ENCODE measurements at places on chromosomes 4 and X. TPM values are rescaled to one million over a fixed set of nuclear protein-coding genes. Genes with fewer than 3 reads are reported as not detected.

Gene TBX22
- not detected for total RNA-seq

Gene DGAT2L6
- not detected for total RNA-seq

Gene MMRN1
- total RNA-seq, result 33.5 TPM

Gene FHL1
- total RNA-seq, result 40.2 TPM

Gene SCML1
- 11.2 TPM for total RNA-seq

Gene SPANXA2
- total RNA-seq, result not detected

Gene CENPVL2
- not detected for total RNA-seq

Gene CYSLTR1
- total RNA-seq, result 4.9 TPM

Gene ACE2
- 6.2 TPM for total RNA-seq

Gene ACOT9
- 6.3 TPM for total RNA-seq

Gene NIPAL1
- total RNA-seq, result 1.0 TPM

Gene MSX1
- 7.6 TPM for total RNA-seq

Gene ZNF630
- 4.2 TPM for total RNA-seq

Gene DAPP1
- 1.3 TPM for total RNA-seq

Gene PDCL2
- total RNA-seq, result not detected

Gene SAP30
- 10.6 TPM for total RNA-seq

Gene PTTG2
- total RNA-seq, result 9.2 TPM

Gene F8A2
- 7.6 TPM for total RNA-seq

Gene FGF16
- not detected for total RNA-seq

Gene APLN
- total RNA-seq, result not detected

Gene FGFR3
- total RNA-seq, result 196 TPM

Gene GAGE1
- total RNA-seq, result not detected

Gene APELA
- not detected for total RNA-seq

Gene ZNF157
- 0.26 TPM for total RNA-seq

Gene STBD1
- total RNA-seq, result 6.6 TPM

Gene DGKQ
- 13.2 TPM for total RNA-seq

Gene NXT2
- 9.3 TPM for total RNA-seq

Gene SHOX
- not detected for total RNA-seq

Gene PLAC1
- total RNA-seq, result not detected

Gene SEC31A
- 215 TPM for total RNA-seq

Gene STOX2
- total RNA-seq, result 15.8 TPM

Gene HELT
- total RNA-seq, result not detected

Gene S100G
- not detected for total RNA-seq

Gene CT45A3
- total RNA-seq, result not detected

Gene GPR34
- 4.9 TPM for total RNA-seq

Gene PCDH18
- total RNA-seq, result 3.9 TPM

Gene PTPN13
- 9.1 TPM for total RNA-seq

Gene F8A3
- total RNA-seq, result not detected

Gene HSFX4
- not detected for total RNA-seq

Gene TSPAN7
- 18.8 TPM for total RNA-seq

Gene GRIA3
- 0.52 TPM for total RNA-seq

Gene CDKN2AIP
- total RNA-seq, result 20.4 TPM

Gene KCTD8
- total RNA-seq, result 0.26 TPM

Gene XKRX
- total RNA-seq, result not detected

Gene LPAR4
- total RNA-seq, result not detected

Gene ZCCHC12
- not detected for total RNA-seq

Gene GRIA2
- 1.0 TPM for total RNA-seq

Gene SCML2
- 2.3 TPM for total RNA-seq

Gene IL13RA1
- total RNA-seq, result 15.2 TPM

Gene PF4V1
- total RNA-seq, result not detected

Gene VBP1
- 10.5 TPM for total RNA-seq

Gene GAGE12F
- total RNA-seq, result not detected

Gene EMCN
- total RNA-seq, result 3.4 TPM

All from body of pancreas (tissue), 4 donors.